ENCODE measurements at places on chromosomes 12 and 14.

DNA sequence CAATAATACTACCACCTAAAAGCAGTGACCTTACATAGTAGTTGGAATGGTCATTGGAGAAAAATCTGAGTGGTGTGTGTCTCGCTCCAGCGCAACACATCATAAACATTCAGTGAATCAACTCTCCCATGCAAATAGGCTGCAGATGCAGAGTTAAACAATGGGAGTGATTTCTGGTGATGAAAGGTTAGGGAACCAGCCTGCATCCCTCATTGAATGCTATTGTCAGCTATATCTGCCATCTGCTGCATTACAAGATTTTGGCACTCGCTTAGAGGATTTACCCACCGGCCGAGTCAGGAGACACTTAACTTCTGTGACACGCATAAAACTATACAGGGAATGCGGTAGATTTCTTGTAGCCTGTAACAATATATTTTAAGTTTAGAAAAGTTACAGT is 900.9 kb downstream of the FLRT2 start:
- no peak for DNase-seq

DNA sequence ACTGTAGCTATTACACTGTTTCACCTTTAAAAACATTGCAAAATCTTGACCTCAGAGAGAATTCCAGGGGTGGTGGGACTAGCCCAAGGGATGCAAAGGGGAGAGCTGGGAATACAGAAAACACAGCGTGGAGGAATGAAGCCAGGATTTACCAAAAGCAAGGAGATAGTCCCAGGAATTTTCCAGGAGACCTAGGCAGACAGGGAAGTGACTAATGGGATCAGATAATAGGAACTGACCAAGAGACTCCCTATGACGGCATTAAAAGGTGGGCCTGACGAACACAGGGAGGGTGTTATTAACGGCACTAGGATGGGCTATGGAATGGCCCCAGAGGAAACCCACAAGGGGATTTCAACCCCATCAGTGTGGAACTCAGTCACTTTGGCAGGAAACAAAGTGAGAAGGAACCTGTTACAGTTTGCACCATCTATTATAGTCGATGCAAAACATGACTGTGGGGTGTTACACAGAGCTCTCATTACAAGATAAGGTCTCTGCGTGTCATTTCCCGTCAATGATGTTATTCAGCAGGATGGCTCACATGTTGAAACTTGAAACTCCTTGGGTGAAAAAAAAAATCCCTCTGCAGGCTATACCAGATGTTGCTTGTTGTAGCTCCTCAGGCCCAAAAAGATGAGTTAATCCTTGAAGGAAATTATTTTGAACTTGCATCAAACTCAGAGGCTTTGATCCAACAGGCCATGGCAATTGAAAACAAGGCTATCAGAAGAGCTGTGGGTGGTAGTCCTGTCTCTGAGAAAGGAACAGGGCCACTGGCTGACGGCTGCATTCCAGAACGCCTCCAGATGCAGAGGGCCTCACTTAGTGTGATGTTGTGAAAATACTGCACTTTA is 58.7 kb downstream of the DRAM1 start:
- DNase-seq, result no peak

- no peak for DNase-seq
Measured at GRCh38 chr14:104239185-104239775, 100.9 kb downstream of the KIF26A start.

DNA sequence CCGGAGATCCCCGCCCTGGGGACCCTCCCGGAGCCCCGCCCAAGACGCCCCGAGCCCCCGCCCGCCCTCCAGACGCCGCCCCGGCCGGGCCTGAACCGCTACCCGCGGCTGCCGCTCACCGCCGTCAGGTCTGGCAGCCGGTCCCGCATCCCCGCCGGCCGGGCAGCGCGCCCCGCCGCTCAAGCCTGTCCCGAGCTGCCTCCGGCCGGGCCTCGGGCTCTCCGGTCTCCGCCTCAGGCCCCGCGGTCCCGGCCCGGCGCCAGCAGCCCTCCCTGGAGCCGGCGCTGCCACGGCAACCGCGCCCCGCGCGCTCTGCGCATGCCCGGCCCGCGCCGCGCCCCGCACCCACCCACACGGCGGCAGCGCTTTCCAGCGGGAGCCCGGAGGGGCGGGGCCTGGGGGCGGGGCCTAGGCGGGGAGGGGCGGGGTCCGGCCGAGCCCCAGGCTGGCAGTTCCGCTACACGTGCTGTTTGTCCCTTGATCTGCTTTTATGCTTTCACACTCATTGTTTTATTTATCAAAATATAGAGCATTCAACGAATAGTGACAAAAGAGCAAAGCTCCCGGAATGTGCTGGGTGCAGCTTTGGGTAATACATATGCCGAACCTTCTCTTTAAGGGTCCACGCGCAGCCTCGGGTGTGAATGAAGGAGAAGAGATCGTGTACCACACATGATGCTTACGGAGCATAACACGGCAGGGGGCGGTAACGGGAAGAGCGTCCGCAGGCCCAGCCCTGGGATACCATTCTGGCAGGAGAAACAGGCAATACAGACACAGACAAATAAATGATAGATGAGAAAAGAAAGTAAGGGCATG is at the start of gene STX2:
STX2 (minus strand) TSS at position 300 of the 819 bp plus-strand sequence; CDS start at position 149, 151 bp downstream.
- peak; percentile 80 for DNase-seq

GRCh38 chr12:15842108-15842507 is 40.1 kb upstream of the STRAP start:
- no peak for DNase-seq

DNA sequence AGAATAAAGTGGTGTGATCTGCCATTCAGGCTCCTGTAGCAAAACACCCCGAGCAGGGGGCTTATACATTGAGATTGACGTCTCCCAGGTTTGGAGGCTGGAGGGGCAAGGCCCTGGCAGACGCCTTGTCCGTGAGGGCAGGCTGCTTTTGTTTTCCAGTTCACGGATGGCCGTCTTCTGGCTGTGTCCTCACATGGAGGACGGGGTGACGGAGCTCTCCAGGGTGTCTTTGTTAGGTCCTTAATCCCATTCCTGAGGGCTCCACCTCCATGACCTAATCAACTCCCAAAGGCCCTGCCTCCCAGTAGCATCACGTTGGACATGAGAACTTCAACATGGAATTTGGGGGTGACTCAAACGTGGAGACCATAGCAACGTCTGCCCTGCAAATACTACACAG is 147.7 kb downstream of the KIF26A start:
- DNase-seq, result no peak

- DNase-seq, result no peak
Measured at GRCh38 chr12:92404259-92404894, 258.7 kb upstream of the BTG1 start.

- no peak for DNase-seq
Measured at GRCh38 chr12:49227713-49228112, 37.2 kb upstream of the TUBA1C start.

DNA sequence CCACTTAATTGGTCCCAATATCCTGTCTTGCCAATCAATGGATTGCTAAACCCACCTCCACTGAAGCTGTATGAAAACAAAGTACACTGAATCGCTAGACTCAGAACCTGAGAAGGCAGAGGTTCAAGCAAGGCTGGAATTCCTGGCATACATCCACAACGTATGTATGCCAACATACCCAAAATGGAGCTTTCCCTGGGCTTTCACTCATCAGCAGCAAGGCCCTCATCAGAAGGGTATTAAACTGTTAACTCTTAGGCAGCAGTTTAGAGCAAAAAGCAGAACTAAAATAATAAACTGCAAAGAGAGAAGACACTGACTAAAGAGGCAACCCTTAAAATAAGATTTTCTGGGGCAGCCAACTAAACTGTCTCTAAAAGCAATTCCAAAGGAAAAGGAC is 13.6 kb downstream of the MED13L start:
- DNase-seq, result no peak

DNA sequence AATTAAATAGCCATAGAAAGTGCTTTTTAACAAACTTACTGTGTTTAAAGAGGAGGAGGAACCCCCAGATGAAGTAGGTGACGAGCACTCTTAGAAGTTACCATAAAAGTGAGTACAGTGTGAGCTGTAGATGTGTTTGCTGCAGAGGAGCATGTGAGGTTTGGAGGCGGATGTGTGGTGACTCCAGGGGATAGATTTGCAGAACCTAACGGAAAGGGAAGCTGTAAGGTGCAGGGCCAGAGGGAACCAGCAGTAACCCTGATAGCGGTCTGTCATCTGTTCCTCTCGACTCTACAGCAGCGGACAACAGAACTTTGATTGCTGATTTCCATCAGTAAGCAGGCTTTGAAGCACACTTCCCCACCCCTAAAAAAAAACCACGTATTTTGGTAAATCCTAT is 5.2 kb downstream of the CALM1 start:
- DNase-seq, result no peak

- DNase-seq, result peak; percentile 75
Measured at GRCh38 chr12:62631471-62632410, 165.1 kb downstream of the MON2 start.

- no peak for DNase-seq
Measured at GRCh38 chr12:118136559-118137003, 657 bp downstream of the PEBP1 start.

DNA sequence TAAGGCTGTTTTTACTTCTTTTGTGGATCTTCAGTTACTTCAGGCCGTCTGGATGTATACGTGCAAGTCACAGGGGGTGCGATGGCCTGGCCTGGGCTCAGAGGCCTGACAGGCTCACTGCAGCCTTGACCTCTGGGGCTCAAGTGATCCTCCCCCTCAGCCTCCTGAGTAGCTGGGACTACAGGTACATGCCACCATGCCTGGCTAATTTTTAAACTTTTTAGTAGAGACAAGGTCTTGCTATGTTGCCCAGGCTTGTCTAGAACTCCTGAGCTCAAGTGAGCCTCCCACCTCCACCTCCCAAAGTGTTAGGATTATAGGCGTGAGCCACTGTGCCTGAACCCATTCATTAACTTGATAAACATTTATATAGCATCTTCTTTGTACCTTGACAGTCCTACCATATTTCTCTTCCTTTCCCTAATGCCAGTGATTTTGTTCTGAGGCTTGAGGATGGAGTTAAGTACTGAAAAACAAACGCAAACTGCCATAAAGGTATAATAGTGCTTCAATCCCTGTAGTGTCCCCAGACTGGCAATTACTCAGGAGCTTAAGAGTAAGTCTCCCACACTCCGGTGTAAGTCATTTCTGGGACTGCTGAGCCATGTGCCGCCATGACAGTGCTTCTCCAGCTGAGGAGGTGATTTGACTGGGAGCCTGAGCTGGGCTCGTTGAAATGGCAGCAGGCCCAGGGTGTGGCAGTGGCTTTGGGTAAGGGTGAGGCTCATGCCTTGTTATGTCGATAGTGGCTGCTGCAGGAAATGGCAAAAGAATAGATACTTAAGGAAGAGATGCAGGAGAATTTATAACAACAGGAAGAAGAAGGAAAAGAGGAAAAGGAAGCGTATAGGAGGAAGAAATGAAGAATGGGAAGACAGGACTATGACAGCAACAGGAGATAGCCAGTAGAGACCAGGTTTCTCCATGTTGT is 43.7 kb upstream of the HECTD1 start:
- no peak for DNase-seq

DNA sequence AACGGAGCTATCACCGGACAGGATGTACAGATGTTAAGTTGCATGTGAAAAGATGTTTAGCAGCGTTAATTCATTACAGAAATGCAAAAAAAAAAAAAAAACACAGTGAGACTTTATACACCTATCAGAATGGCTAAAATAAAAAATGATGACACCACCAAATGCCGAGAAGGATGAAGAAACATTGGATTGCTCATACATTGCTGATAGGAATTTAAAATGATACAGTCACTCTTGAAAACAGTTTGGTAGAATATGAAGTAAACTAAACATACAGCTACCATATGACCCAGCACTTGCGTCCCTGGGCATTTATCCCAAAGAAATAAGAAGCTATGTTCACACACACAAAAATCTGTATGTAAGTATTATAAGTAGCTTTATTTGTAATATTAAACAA is 574.1 kb downstream of the SLC16A7 start:
- no peak for DNase-seq

DNA sequence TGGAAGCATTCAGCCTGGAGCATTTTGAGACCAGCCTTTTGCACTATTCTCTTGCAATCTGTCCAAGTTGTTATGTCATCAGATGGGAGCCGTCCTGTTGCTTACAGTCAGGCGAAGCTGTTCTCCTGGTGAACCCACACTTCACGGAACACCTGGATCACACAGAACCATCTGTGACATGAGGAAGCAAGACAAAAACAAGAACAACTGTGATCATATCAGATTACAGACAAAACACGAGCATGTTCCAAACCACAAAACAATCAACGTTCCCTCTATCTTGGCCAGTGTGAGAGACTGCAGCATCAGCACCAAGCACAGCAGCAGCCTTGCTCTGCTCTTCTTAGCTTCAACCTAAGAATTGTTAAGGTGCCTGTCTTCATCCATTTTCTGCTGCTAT is 180.5 kb upstream of the SFSWAP start:
- DNase-seq, result no peak

DNA sequence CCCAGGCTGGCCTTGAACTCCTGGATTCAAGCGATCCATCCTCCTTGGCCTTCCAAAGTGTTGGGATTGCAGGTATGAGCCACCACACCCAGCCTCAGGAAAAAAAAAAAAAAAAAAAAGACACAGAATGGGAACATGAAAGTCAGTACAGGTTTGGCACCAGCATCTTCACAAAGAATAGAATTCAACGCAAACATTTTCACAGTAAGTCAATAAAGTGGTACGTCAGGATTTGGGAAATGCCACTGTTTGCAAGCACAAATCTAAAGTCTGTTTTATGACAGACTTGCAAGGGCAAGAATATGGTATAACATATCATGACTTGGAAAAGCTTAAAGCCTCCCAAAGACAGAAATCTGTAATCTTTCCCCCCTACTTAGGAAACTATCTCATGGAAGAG is 34.9 kb upstream of the WDR89 start:
- no peak for DNase-seq
